ENCODE measurements at places on chromosomes 1 and 21.
A peak's percentile ranks its signal among the peaks of the same experiment; 100 is the strongest.

GRCh38 chr1:15286452-15286851, 39.4 kb downstream of the FHAD1 start:
- DNase-seq: no peak

GRCh38 chr1:180185281-180185680, 30.6 kb downstream of the QSOX1 start:
- no peak for DNase-seq

DNA sequence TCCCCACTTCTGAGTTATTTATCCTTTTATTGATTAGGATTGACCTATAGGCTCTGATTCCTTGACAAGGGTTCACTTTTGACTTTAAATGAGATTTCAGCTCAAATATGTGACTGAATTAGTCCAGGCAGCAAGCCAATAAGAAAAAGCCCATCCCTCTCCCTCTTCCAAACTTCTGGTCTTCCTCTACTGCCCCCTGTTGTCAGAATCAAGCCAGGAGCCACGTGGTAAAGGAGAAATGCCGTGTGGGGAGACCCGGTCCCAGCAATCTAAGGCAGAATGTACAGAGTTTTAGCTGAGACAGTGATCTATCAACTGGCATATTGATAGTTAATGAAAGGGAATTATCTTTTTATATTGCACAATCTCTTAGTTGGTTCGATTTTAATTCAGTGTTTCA, 5.2 kb downstream of the ADAMTS5 start:
- DNase-seq: peak; percentile 13

GRCh38 chr1:171247501-171247900, 793 bp upstream of the FMO1 start:
- no peak for DNase-seq

- DNase-seq: no peak
Measured at GRCh38 chr1:153628638-153629342, 556 bp downstream of the S100A1 start.
